NCI-H2171 treated with DMSO at 0.1 percent for 48 hours (cell line): ENCODE measurements at places on chromosomes 11 and 22.

DNA sequence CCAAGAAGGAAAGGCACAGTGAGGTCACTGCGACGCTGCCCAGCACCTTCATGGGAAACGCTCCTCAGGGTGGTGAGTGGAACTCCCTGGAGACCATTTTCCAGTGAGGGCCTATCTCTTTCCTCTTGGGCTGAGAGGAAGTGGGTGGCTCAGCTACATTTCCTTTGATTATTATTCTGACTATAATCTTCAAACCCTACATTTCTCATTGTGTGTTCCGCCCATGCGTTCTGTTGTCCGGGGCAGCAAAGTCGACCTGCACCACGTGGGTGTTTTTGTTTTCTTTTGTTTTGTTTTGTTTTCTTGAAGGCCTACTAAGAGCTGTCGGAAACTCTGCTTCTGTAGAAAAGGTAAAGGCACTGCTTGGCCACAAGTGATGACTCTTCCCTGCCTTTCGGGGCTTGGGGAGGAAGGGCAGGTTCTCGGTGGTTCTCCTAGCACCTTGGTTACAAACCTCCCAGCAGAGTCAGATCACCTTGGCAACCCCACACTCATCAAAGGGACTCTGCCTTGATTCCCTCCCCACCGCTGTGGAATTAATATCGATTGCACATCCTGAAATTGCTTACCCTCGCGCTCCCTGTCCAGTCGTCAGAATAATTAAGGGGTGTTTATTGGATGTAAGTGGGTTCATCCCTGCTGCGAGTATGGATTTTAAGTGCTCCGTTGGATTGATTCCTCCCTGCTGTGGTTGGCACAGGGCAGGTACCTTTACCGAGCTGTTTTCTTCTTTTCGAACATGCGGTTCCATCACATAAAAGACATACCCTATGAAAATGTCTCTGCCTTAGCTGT is 7.3 kb downstream of the PARVB start:
- DNase-seq: no peak

GRCh38 chr11:68682531-68682961 is 1.8 kb upstream of the GAL start:
- no peak for DNase-seq

GRCh38 chr11:112316971-112317370 is 56.3 kb upstream of the PLET1 start:
- no peak for DNase-seq

- no peak for DNase-seq
Observed at GRCh38 chr11:121887976-121888557, 227.9 kb downstream of the BLID start.

- DNase-seq: no peak
Observed at GRCh38 chr11:81267246-81267645, 1466.4 kb downstream of the FAM181B start.

- DNase-seq: no peak
Observed at GRCh38 chr11:111305876-111306275, 7.5 kb downstream of the POU2AF3 start.

DNA sequence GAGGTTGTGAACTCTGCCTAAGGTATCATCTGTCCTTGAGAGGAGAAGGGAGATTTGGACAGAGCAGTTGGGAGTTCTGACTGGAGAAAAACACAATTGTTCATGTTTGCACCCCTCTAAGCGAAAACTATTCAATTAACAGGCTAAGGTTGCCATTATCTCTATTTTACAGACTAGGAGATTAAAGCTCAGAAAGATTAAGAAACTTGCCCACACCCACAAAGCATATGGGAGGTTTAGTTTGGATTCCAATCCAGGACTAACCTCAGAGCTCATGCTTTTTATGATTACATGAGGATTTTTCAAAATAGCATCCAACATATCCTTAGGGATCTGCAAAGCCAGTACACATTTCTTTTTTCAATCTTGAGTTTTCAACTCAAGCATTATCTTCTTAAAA is 22.0 kb downstream of the GAB2 start:
- no peak for DNase-seq
